ENCODE measurements at places on chromosomes 16 and 17. TPM values are rescaled to one million over a fixed set of nuclear protein-coding genes. Genes with fewer than 3 reads are reported as not detected.
A peak's percentile ranks its signal among the peaks of the same experiment; 100 is the strongest.

The NLK gene
- polyA plus RNA-seq: 26.7 TPM

DNA sequence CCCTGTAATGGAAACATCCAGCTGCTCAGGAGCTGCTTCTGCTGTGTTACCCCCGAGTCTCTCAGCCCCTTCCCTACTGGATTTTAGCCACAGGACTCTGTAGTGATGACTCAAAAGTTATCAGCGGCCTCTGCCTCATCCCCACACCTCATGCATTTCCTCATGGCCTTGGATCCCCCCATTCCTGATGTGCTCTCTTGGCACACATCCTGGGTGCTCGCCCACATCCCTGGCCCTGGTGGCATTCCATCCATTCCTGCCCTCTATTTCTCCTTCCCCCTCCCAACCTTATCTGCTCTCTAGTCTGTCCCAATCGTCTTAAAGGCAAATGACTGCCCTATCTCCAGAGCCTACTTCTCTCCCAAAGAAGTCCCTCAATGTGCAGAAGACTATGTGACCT lies 24.6 kb downstream of the MARF1 start:
- DNase-seq: no peak

DNA sequence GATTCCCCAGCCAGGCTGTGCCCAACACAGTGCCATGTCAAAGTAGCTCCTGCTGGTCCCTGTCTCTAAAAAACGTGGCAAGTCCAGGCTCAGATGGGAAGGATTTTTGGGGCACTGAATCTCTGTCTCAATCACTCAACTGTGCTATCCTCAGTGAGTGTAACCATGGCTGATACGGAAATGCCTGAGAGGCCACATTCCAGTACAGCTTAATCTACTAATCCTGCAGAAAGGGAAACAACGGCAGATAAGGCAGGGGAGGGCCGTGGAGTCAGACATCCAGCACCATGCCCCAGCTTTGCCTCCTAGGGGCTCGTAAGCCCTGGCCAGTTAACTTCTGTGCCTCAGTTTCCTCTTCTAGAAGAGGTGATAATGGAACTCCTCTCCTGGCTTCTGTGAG lies 251.7 kb downstream of the CPPED1 start:
- DNase-seq: no peak

- DNase-seq: no peak
These were observed 6.3 kb downstream of the CACNG1 start for GRCh38 chr17:67050471-67051154.

GRCh38 chr17:44925731-44926697 lies 10.7 kb upstream of the GFAP start:
- no peak for DNase-seq

The RRAD gene
- 0.12 TPM for polyA plus RNA-seq

DNA sequence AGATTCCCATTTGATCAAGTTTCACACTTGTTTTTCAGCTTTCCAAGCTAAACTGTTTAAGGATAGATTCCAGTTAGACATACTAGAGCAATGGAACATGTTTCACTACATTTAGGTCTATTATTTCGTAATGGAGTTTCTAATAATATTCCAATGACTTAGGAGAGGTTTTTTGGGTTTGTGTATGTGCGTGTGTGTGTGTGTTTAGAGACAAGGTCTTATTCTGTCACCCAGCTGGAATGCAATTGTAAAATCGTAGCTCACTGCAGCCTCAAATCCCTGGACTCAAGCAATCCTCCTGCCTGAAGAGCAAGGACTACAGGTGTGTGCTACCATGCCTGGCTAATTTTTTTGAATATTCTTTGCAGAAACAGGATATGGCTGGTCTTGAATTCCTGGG lies 426.3 kb downstream of the ZFHX3 start:
- no peak for DNase-seq

GRCh38 chr17:72120642-72121163 lies at the start of gene SOX9:
SOX9 (plus strand) TSS chr17:72121020; CDS start chr17:72121392, 372 bp downstream.
- DNase-seq: no peak

- DNase-seq: no peak
These were observed 29.6 kb downstream of the XPO6 start for GRCh38 chr16:28182183-28182582.

DNA sequence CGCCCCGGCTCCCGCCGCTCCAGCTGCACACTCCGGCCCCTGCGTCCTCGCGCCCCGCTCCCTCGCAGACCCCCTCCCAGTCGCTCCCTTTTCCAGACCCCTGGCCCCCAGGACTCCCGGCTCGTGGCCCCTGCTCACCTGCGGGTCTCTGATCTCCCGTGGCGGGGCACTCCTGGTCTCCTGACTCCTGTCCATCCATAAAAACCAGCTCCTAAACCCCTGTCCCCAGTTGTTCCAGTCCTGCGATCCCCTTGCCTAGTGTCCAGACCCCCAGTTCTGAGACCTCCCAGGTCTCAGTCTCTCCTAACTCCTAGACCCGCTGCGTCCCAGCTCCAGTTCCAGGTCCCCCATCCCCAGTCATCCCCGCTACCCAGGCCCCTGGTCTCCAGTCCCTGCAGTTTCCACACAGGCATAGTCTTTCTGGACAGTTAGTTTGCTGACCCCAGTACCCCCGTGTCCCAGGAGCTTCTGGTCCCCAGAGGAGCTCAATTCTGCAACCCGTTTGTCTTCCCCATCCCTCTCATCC lies 379 bp downstream of the SNX29 start:
- no peak for DNase-seq

DNA sequence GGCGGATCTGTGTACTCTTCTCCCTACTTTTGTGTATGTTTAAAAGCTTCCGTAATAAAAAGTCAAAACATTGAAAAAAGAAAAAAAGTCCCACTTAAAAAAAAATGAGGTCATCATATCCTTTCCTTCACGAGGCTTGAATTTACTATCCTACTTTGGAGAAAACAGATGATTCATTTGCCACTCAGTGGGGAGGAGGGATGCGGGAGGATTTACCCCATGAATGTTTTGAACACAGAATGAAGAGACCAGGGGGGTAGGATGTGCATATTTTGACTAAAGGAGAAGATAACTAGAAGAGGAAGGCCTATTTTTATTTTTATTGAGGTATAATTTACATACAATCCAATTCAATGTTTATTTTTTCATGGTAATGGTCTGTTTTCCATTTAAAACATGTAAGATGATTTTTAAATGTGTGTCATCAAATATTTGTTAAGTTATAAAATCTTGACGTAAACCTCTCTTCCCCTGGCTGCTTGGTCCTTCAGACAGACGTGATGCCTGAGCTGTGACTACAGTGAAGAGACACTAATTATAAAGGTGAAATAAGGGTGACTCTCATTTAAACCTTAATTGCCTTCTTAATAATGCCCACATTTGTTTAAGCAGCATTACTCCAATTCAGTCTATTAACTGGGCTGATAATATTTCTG lies 135.4 kb upstream of the AXIN2 start:
- DNase-seq: no peak

DNA sequence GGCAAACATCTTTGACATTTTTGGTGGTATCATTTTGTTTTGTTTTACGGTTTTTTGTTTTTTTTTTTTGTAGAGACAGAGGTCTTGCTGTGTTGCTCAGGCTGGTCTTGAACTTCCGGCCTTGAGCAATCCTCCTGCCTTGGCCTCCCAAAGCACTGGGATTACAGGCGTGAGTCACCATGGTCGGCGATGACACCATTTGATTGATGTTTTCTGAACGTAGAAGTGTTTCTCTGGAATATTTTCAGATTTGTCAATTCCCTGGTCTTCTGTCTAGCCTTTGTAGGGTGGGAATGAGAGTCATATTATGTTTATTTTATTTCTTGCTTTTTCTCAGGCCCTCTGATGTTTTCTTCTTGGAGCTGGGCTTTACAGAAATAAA lies 32.2 kb upstream of the BRD7 start:
- DNase-seq: no peak

DNA sequence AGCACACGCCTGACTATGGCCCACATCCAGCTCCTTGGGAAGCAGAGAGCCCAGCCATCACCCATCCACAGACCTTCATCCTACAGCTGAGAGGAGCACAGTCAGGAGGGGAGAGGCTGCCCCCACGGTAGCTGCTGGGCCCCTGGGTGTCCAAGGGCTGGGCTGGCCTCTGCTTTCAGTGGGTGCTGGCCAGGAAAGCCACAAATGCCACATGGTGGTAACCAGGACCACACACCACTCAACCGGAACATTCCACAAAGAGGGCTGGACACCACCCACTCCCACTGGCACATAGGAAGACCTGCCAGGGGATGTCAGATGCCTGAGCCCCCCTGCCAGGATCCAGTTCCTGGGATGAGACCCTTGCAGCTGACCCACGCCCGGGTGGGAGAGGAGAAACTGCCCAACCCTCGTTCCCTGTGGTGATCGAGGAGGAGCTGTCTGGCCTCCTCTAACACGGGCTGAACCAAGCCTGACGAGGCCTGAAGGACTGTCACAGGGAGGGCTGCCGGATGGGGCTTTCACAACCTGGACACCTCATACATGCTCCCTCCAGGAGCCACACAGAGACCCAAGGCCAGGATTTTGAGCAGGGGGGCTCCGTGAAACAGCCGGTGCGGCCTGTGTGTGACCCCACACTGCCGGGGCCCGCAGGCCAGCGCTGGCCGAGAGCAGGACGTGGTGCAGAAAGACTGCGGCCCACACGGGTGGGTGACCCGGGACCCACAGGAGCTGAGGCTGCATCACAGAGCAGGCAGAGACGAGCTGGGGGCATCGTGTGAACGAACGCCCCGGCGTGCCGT lies 30.7 kb downstream of the PIEZO1 start:
- DNase-seq: no peak

The SOST gene
- polyA plus RNA-seq: not detected

- DNase-seq: no peak
These were observed 745.2 kb downstream of the WWOX start for GRCh38 chr16:78844682-78845081.

The HBQ1 gene
- polyA plus RNA-seq: 151 TPM

The FBXL16 gene
- polyA plus RNA-seq: 3.3 TPM

- DNase-seq: no peak
These were observed 815.5 kb upstream of the RBFOX1 start for GRCh38 chr16:6517020-6517720.

- no peak for DNase-seq
These were observed 642 bp downstream of the MT1F start for GRCh38 chr16:56658327-56658875.

DNA sequence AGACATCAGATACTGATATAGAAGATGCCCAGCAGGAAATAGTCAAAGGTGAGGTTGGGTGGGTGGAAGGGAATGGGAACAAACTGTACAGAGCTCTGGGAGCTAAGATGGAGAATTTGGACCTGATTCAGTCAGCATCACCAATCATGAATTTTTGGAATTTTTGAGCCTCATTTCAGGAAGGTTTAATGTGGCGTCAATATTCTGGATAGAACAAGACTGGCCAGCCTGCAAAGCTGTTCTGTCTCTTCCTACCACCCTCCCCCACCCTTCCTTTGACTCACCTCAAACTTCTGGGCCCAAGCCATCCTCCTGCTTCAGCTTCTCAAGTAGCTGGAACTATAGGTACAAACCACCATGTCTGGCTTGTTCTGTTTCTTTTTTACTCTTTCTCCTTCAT lies 32.6 kb downstream of the CTCF start:
- DNase-seq: no peak

The NUBP2 gene
- polyA plus RNA-seq: 104 TPM

The CHST5 gene
- polyA plus RNA-seq: 0.05 TPM

The NKD1 gene
- polyA plus RNA-seq: not detected

- no peak for DNase-seq
These were observed 1.0 kb downstream of the RHBDL3 start for GRCh38 chr17:32266389-32267301.

DNA sequence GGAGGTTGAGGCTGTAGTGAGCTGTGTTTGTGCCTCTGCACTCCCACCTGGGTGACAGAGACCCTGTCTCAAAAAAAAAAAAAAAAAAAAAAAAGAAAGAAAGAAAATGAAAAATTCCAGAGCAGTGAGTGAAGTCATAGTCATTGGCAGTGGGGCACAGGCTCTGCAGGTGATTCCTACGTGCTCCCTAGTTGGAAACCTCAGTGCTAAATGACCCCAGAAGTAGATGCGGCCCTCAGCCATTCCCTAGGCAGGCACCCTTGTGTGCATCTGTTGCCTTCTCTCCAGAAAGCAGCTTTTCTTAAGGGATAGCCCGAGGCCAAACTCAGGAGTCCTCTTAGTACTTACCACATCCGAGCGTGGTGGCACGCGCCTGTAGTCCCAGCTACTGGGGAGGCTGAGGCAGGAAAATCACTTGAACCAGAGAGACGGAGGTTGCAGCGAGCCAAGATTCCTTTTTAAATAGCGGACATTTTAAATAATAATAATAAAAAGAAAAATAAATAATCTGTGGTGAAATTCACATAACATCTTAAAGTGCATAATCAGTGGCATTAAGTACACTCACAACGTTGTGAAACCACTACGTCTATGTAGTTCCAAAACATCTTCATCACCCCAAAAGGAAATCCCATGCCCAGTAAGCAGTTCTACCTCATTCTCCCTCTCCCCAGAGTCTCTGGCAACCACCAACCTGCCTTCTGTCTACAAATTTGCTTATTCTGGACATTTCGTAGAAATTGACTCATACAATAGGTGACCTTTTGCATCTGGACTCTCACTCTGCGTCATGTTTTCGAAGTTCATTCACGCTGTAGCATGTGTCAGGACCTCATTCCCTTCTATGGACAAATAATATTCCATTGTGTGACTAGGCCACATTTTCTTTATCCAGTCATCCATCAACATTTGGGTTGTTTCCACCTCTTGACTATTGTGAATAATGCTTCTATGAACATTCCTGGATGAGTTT lies 12.5 kb upstream of the SPHK1 start:
- DNase-seq: no peak

DNA sequence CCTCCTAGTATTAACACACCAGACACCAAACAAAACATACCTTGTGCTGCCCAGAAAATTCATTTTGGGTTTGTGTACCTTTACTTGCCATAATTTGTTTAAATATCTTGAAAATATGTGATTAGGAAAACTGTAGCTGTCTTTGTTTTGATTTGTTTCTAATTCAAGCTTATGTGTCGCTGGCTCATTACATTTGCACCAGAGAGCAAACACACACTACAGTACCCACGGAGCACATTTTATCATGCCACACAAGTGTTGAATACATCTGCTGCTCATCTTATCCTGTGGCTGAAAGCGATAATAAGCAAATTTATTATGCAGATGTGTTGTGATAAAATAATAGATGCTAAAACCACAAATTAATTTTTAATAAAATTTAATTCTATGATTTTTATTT lies 63.1 kb downstream of the SPAG9 start:
- DNase-seq: no peak

GRCh38 chr16:19677402-19677801 lies 40.6 kb downstream of the KNOP1 start:
- no peak for DNase-seq

- DNase-seq: no peak
These were observed 35.9 kb downstream of the TRARG1 start for GRCh38 chr17:1315409-1315808.

The KRTAP2-3 gene
- not detected for polyA plus RNA-seq

DNA sequence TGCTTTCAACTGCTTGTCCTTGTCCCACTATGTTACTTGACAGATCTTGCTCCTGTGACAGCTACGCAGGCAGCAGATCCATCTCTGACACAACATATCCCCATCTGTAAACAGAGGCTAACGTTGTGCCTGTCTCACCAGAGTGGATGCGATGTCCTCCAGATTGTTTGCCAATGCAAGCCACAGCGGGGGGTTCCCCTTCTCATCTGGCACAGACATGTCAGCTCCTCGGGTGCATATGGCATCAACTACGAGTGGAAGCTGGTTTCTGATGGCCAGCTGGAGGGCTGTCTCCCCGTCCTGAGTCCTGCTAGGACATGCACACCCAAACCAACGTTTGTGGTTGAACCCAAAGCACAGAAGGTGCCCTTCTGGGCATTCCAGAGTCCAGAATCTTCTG lies 39.0 kb downstream of the CYB5D2 start:
- no peak for DNase-seq

- DNase-seq: no peak
These were observed 33.7 kb downstream of the RGS9 start for GRCh38 chr17:65170839-65171238.

The NAA60 gene
- polyA plus RNA-seq: 25.1 TPM

- DNase-seq: peak; percentile 16
These were observed 78.8 kb upstream of the CRHR1 start for GRCh38 chr17:45705123-45706009.

Data from K562 (cell line).